ENCODE measurements at places on chromosomes 6 and 20.

DNA sequence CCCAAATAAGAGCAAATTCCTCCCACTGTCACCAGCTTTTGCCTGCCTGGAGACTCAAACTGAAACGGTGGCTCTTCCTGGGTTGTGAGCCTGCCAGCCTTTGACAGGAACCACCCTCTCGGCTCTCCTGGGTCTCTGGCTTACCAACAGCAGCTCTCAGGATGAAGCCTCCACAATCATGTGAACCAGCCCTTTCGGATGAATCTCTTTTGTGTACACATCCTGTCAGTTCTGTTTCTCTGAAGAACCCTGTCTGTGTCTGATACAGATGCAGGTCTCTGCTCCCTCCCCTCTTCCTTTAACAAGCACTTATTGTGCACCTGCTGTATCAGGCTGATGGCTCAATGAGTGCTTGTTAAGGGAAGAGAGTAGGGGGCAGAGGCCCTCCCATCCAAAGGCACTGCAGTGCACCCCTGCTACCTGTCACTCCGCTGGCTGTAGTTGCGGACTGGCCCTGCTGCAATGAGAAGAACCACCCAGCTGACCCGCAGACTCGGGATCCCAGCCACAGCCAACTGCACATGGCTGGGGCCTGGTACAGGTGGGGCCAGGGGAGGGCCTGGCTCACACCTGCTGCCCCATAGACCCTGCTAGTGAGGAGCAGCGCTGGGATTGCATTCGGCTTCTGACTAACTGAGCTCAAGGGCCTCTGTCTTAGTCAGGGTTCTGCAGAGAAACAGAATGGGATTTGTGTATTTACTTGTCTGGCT lies 120.1 kb upstream of the PMEPA1 start:
- H3K36me3 ChIP-seq: no peaks in the 10 kb centered on the region
- no peak for DNase-seq
- no peak overlapping the region for H3K27ac ChIP-seq
- no peak overlapping the region for H3K4me3 ChIP-seq

GRCh38 chr20:59518881-59519706 lies 85.2 kb upstream of the PHACTR3 start:
- no peak overlapping the region for H3K27ac ChIP-seq
- H3K27me3 ChIP-seq: peaks cover 8% of the 10 kb centered on the region
- H3K36me3 ChIP-seq: no peaks in the 10 kb centered on the region
- H3K4me1 ChIP-seq: no peaks in the 10 kb centered on the region
- peak; percentile 35 for DNase-seq

GRCh38 chr6:169409742-169410312 lies 156.2 kb upstream of the THBS2 start:
- H3K27ac ChIP-seq: no peak overlapping the region
- no peak for DNase-seq
- H3K36me3 ChIP-seq: peaks cover 13% of the 10 kb centered on the region
- peaks cover 11% of the 10 kb centered on the region for H3K27me3 ChIP-seq
- no peak overlapping the region for H3K4me3 ChIP-seq

- no peaks in the 10 kb centered on the region for H3K36me3 ChIP-seq
- H3K27me3 ChIP-seq: peaks cover 20% of the 10 kb centered on the region
- peaks cover 18% of the 10 kb centered on the region for H3K4me1 ChIP-seq
- H3K27ac ChIP-seq: no peak overlapping the region
- no peak overlapping the region for H3K4me3 ChIP-seq
These were observed 407.7 kb upstream of the JARID2 start for GRCh38 chr6:14838133-14838583.

- peaks cover 49% of the 10 kb centered on the region for H3K4me1 ChIP-seq
- DNase-seq: peak; percentile 83
- peak overlapping the region; percentile 50 for H3K4me3 ChIP-seq
- H3K27me3 ChIP-seq: no peaks in the 10 kb centered on the region
- peak overlapping the region; percentile 98 for H3K27ac ChIP-seq
These were observed 37.8 kb upstream of the THEMIS start for GRCh38 chr6:127938701-127939100.

GRCh38 chr20:37526238-37526838 lies 1.3 kb downstream of the BLCAP start:
- H3K36me3 ChIP-seq: peaks cover 15% of the 10 kb centered on the region
- peak overlapping the region; percentile 88 for H3K4me3 ChIP-seq
- peak overlapping the region; percentile 99 for H3K27ac ChIP-seq
- DNase-seq: peak; percentile 40
- H3K27me3 ChIP-seq: peaks cover 10% of the 10 kb centered on the region

DNA sequence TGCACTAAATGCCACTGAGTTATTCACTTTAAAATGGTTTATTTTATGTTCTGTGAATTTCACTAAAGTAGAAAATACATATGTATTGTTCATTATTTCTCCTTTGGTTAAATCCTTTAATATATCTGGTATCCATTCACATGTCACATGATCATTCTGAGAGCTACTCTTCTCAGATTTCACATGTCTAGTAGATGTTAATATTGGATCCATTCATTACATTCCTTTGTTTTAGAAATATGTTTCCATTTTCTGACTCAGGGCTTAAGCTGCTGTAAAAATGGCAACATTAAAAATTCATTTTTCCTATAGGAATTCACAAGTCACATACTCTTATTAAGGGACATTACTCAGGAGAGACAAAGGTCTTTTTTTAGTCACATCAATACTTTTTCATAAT lies 205.4 kb downstream of the ZFAND3 start:
- no peak for DNase-seq
- H3K27ac ChIP-seq: no peak overlapping the region
- peaks cover 5% of the 10 kb centered on the region for H3K27me3 ChIP-seq
- no peak overlapping the region for H3K4me3 ChIP-seq

DNA sequence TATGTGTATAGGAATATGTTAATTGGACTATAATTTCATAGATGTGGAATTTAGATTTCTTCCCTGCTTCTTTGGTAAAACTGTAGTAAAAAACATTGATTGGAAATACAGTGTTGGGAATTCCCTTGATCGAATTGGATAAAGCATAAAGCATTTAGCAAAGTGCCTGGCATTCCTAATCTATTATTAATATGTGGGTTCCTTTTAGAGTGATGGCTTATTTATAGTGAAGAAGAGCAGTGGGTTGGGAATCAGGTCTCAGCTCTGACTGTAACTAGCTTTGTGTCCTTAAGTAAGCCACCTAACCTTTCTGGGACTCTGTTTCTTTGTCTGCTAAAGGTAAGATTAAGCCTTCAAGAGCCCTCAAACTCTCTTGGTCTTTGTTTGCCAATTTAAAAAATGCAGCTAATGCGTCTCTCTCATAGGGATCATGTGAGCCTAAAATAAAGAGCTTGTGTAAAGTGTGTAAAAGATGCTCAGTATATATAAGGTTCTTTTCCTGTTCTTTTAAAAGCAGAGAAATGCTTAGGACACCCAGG lies 53.3 kb downstream of the KCNS1 start:
- H3K4me3 ChIP-seq: no peak overlapping the region
- no peak for DNase-seq
- H3K36me3 ChIP-seq: peaks cover 24% of the 10 kb centered on the region
- H3K27me3 ChIP-seq: no peaks in the 10 kb centered on the region

GRCh38 chr6:160691617-160692016 lies 10.4 kb upstream of the PLG start:
- no peaks in the 10 kb centered on the region for H3K4me1 ChIP-seq
- no peak overlapping the region for H3K4me3 ChIP-seq
- DNase-seq: no peak
- no peak overlapping the region for H3K27ac ChIP-seq
- no peaks in the 10 kb centered on the region for H3K27me3 ChIP-seq
- H3K36me3 ChIP-seq: peaks cover 11% of the 10 kb centered on the region

DNA sequence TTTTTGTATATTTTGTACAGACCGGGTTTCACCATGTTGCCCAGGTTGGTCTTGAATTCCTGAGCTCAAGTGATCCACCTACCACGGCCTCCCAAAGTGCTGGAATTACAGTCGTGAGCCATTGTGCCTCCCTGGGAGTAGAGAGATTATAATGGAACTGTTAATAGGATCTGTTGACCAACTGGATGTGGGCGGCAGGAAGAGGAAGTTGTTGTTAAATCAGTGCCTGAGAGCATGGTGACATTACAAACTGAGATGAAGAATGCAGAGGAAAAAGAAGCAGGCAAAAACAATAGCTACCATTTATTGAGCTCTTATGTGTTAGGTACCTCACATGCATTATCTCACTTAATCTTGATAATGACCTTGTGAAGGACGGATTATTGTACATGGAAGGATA lies 9.2 kb upstream of the L3MBTL3 start:
- H3K36me3 ChIP-seq: no peaks in the 10 kb centered on the region
- H3K4me3 ChIP-seq: no peak overlapping the region
- no peaks in the 10 kb centered on the region for H3K4me1 ChIP-seq
- DNase-seq: no peak
- peaks cover 5% of the 10 kb centered on the region for H3K27me3 ChIP-seq

- peaks cover 13% of the 10 kb centered on the region for H3K4me1 ChIP-seq
- H3K27ac ChIP-seq: no peak overlapping the region
- H3K4me3 ChIP-seq: no peak overlapping the region
- H3K36me3 ChIP-seq: no peaks in the 10 kb centered on the region
These were observed 357.2 kb downstream of the PLCB1 start for GRCh38 chr20:8489094-8489883.

DNA sequence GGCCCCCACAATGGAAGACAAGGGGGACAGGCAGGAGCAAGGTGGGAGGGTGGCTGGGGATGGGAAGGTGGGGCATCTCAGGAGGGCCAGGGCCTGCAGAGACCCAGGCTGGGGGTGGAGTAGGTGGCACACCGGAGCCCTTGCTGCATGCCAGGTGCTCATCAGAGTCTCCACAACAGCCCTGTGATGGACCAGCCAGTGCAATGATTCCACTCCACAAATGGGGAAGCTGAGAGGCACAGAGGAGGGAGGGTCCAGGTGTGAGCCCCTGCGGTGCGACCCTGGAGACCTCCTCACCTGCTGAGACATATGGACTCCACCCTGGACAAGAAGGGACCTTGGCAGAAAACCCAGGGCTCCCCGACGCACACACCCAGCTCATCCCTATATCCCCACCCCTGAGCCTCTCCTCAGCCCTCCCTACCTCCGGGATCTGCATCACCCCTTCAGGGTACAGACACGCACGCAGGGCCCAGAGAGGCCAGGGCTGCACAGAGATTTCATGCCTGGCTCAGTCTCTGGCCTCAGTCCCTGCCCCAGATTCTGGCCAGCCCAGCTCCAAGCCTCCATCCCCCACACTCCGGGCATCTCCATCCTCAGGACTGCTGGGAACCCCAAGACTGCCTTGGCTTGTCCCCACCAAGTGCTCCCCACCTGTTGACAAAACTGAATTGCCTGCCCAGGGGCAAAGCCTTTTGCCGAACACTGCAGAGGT lies 7.1 kb upstream of the GRM4 start:
- H3K4me3 ChIP-seq: no peak overlapping the region
- H3K4me1 ChIP-seq: peaks cover 6% of the 10 kb centered on the region
- no peak for DNase-seq
- H3K27ac ChIP-seq: no peak overlapping the region
- peaks cover 43% of the 10 kb centered on the region for H3K27me3 ChIP-seq
- no peaks in the 10 kb centered on the region for H3K36me3 ChIP-seq

GRCh38 chr6:27693766-27694546 lies 218.2 kb downstream of the OR2B2 start:
- peak overlapping the region; percentile 80 for H3K4me3 ChIP-seq
- H3K27me3 ChIP-seq: no peaks in the 10 kb centered on the region
- H3K4me1 ChIP-seq: peaks cover 9% of the 10 kb centered on the region
- DNase-seq: no peak

GRCh38 chr6:52362443-52363227 lies 684 bp downstream of the PAQR8 start:
- no peak for DNase-seq
- peaks cover 23% of the 10 kb centered on the region for H3K4me1 ChIP-seq
- H3K27me3 ChIP-seq: peaks cover 2% of the 10 kb centered on the region
- peak overlapping the region; percentile 95 for H3K4me3 ChIP-seq

- no peak for DNase-seq
- H3K4me1 ChIP-seq: peaks cover 40% of the 10 kb centered on the region
- H3K27me3 ChIP-seq: peaks cover 10% of the 10 kb centered on the region
These were observed 26.7 kb downstream of the CEBPB start for GRCh38 chr20:50217207-50217949.

DNA sequence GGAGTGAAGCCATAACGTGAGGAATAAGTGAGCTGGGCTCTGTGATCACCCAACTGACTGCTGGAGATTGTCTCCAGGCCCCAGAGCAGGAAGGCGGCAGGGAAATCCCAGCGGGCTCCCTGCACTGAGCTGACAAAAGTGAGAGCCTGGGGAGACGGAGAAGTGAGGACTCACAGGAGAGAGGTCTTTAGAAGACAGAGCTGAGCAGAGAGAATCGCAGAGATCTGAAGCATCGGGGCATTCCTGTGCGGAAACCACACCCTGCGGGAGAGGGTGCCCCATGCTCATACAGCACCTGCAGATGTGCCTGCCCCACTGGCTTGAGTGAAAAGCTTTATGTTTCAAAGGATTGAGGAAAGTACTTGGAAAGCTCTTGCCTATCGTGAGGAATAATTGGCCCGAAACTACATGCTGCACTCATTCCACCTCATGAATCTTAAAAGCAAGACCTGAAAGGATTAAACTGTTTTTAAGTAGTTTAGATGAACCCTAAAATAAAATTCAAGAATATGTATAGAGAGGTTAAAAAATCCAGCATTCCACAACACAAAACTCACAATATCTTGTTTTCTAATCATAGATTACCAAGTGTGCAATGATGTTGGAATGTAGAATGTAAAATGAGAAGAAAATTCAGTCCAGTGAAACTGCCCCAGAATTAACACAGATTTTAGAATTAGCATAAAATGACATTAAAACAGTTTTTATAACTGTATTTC lies 17.7 kb upstream of the THBS2 start:
- H3K36me3 ChIP-seq: no peaks in the 10 kb centered on the region
- peaks cover 60% of the 10 kb centered on the region for H3K4me1 ChIP-seq
- peak overlapping the region; percentile 17 for H3K27ac ChIP-seq

- DNase-seq: no peak
- no peak overlapping the region for H3K27ac ChIP-seq
- peaks cover 6% of the 10 kb centered on the region for H3K36me3 ChIP-seq
- H3K4me1 ChIP-seq: peaks cover 22% of the 10 kb centered on the region
These were observed 162.9 kb downstream of the QKI start for GRCh38 chr6:163577404-163577803.

DNA sequence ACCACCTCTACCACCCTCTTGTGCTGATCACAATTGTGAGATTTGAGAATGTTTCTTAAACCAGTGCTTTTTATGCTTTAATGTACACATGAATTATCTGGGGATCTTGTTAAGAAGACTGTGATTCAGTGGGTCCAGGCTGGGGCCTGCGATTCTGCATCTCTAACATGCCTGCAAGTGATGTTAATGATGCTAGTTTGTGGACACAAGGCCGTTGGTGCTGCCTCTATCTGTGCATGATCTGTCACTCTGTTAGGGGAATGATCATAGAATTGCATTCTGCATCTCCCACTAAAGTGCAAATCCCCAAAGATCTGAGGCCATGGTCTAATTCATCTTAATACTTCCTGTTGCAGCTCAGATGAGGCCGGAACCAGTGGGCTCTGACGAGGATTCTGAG lies 746.5 kb downstream of the PTPRT start:
- DNase-seq: no peak
- no peak overlapping the region for H3K27ac ChIP-seq
- no peak overlapping the region for H3K4me3 ChIP-seq
- no peaks in the 10 kb centered on the region for H3K4me1 ChIP-seq
- H3K36me3 ChIP-seq: peaks cover 9% of the 10 kb centered on the region
- peaks cover 3% of the 10 kb centered on the region for H3K27me3 ChIP-seq

- peaks cover 63% of the 10 kb centered on the region for H3K4me1 ChIP-seq
- peak; percentile 13 for DNase-seq
- H3K27ac ChIP-seq: peak overlapping the region; percentile 63
- H3K4me3 ChIP-seq: peak overlapping the region; percentile 24
- peaks cover 7% of the 10 kb centered on the region for H3K36me3 ChIP-seq
These were observed 469.7 kb downstream of the CDKAL1 start for GRCh38 chr6:21003780-21004541.

GRCh38 chr20:5971203-5971602 lies 20.8 kb downstream of the MCM8 start:
- no peak overlapping the region for H3K4me3 ChIP-seq
- no peak overlapping the region for H3K27ac ChIP-seq
- DNase-seq: no peak

All from HFFc6 (cell line).